T-cell (primary cell): ENCODE measurements at places on chromosomes 2 and 18. TPM values are rescaled to one million over a fixed set of nuclear protein-coding genes. Genes with fewer than 3 reads are reported as not detected.

- H3K4me1 ChIP-seq = peaks cover 5% of the 10 kb centered on the region
- H3K36me3 ChIP-seq = no peaks in the 10 kb centered on the region
- H3K27me3 ChIP-seq = no peaks in the 10 kb centered on the region
- no peak for DNase-seq
- H3K27ac ChIP-seq = no peak overlapping the region
Observed at GRCh38 chr2:230671117-230671516, 41.5 kb upstream of the CAB39 start.

GRCh38 chr18:54750350-54750749 lies 77.9 kb upstream of the RAB27B start:
- DNase-seq = no peak
- no peaks in the 10 kb centered on the region for H3K4me1 ChIP-seq
- no peak overlapping the region for H3K27ac ChIP-seq
- H3K4me3 ChIP-seq = no peak overlapping the region
- H3K27me3 ChIP-seq = no peaks in the 10 kb centered on the region
- H3K36me3 ChIP-seq = no peaks in the 10 kb centered on the region

DNA sequence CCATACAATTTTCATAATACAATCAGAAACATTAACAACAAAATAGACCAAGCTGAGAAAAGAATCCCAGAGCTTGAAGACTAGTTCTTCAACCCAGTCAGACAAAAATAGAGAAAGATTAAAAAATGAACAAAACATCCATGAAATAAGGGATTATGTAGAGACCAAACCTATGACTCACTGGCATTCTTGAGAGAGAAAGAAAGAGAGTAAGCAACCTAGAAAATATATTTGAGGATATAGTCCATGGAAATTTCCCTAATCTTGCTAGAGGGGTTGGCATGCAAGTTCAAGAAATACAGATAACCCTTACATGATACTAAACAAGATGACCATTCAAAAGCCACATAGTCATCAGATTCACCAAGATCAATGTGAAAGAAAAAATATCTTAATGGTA lies 281.7 kb downstream of the CCDC85A start:
- no peak for DNase-seq
- H3K4me1 ChIP-seq = no peaks in the 10 kb centered on the region
- no peak overlapping the region for H3K4me3 ChIP-seq
- no peaks in the 10 kb centered on the region for H3K36me3 ChIP-seq

GRCh38 chr2:77519888-77520506 lies 2.2 kb downstream of the LRRTM4 start:
- H3K4me3 ChIP-seq = no peak overlapping the region
- no peak overlapping the region for H3K27ac ChIP-seq
- H3K4me1 ChIP-seq = no peaks in the 10 kb centered on the region
- no peak for DNase-seq

DNA sequence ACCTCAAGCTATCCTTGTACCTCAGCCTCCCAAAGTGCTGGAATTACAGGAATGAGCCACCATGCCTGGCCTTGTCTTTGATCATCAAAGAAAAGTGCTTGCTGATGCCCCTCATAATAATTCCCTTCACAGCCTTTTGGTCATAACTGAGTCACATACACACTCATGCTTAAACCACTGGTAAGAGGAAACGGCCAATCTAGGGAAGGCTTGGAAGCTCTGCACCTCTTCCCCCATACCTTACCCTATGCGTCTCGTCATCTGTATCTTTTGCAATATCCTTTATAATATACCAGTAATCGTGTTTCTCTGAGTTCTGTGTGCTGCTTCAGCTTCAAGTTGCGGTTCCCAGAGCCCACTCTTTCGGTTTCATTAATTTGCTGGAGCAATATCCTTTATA lies 4.8 kb upstream of the RNF138 start:
- peaks cover 35% of the 10 kb centered on the region for H3K4me1 ChIP-seq
- H3K27me3 ChIP-seq = no peaks in the 10 kb centered on the region
- H3K4me3 ChIP-seq = no peak overlapping the region
- no peak for DNase-seq
- H3K36me3 ChIP-seq = no peaks in the 10 kb centered on the region

DNA sequence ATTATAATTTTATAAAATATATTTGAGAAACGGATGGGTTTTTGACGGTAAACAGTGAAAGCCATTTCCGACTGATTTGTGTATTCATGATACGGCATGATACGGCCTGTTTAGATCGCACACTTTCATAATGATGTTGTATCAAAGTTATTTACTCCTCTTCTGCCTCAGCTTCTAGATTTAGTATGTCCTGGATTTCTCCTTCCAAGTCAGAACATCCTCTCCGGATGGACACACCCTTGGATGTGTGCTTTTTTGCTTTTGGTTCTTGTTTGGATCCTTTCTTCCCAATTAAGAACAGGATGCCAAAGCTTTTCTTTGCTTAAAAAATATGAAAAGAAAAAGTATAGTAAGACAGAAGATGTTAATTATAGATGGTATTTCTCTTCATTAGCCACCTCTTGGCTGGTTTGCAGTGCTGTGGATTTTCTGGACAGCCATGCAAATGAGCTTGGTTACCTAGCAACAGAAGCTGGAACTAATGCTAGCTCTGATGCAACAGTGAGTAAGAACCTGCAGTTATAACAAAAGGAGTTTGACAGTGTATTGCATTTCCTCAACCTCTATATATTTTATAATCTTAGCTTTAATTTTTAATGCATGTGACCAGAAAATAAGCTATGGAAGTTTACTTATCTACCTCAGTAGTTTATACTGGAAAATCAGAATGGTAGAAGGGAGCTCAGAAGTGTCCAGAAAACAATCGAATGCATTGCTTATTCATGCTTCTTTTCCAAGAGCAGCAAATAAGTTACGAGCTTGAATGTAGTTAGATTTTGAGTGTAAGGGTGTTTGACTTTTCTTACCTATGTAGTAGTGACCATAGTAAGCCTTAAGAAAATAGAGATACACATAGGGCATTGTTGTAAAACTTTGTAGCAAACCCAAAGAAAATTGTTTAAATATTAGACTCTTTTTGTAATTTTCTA lies 27.9 kb downstream of the RMND5A start:
- no peak overlapping the region for H3K27ac ChIP-seq
- no peak overlapping the region for H3K4me3 ChIP-seq
- no peak for DNase-seq
- H3K4me1 ChIP-seq = peaks cover 5% of the 10 kb centered on the region
- H3K36me3 ChIP-seq = no peaks in the 10 kb centered on the region

- H3K4me1 ChIP-seq = no peaks in the 10 kb centered on the region
- H3K36me3 ChIP-seq = no peaks in the 10 kb centered on the region
- no peak for DNase-seq
- H3K4me3 ChIP-seq = no peak overlapping the region
- H3K27ac ChIP-seq = no peak overlapping the region
Observed at GRCh38 chr2:203567691-203568090, 32.6 kb upstream of the RAPH1 start.

DNA sequence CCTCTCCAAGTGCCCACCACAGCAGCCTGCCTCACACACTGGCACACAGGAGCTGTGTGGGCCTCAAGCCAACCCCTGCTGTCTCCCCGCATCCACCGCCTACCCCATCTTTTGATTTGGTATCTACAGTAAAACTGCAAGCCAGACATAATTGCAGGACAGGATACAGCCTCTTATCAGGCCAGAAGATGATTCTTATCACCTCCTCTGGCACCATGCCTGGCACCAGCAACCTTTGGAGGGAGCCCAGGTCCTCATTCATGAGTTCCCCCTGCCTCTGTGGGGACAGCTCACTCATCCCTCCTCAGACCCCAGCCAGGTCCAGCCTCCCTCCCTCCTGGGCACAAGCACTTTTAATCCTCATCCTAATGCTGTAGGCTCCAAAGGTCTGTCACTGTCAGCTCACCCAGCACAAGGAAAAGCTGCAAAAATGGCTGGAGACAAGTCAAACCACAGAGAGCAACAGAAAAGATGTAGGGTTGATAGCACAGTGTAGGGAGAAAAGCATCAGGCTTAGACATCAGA lies 9.7 kb downstream of the RAB11FIP5 start:
- no peaks in the 10 kb centered on the region for H3K27me3 ChIP-seq
- no peak overlapping the region for H3K4me3 ChIP-seq
- no peak overlapping the region for H3K27ac ChIP-seq
- no peaks in the 10 kb centered on the region for H3K4me1 ChIP-seq

- no peaks in the 10 kb centered on the region for H3K36me3 ChIP-seq
- no peak overlapping the region for H3K27ac ChIP-seq
- H3K27me3 ChIP-seq = no peaks in the 10 kb centered on the region
- no peaks in the 10 kb centered on the region for H3K4me1 ChIP-seq
- no peak for DNase-seq
Observed at GRCh38 chr2:147913701-147914480, 69.1 kb downstream of the ACVR2A start.

DNA sequence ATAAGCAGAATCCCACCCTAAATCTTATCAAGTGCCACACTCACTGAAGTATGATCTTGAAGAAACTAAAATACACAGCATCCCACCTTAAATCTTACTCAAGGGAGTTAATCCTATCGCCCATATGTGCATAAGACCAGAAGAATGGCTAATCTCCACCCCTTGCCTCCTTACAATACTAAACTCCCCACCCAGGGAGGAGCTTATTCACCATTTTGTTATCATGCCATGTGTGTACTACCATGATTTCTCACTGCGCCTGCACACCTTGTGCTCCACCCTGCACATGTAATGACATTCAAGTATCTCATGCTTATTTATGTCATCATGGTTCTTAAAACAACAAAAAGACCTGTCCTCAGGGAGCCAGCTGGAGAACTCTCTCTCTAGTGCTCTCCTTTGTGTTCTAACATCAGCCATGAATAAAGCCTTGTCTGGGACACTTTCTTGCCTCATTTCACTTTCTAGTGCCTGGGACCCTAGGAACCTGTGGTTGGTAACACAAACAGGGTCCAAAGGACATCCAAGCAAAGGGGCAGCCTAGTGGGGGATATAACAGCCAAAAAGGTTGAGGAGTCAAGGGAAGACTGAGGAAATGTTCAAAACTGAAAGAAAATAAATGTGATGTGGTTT lies 87.4 kb downstream of the SLC66A3 start:
- DNase-seq = no peak
- no peak overlapping the region for H3K27ac ChIP-seq
- H3K4me1 ChIP-seq = no peaks in the 10 kb centered on the region

The CSRNP3 gene
- total RNA-seq = not detected

The TCF7L1 gene
- 0.15 TPM for total RNA-seq

The SKOR2 gene
- total RNA-seq = not detected

The LHCGR gene
- total RNA-seq = not detected

The OTOS gene
- not detected for total RNA-seq
